ENCODE measurements at places on chromosomes 3 and 15.

- no peak for DNase-seq
Measured at GRCh38 chr3:172702256-172702655, 8.6 kb downstream of the NCEH1 start.

GRCh38 chr15:92033723-92034122 lies 180.2 kb downstream of the SLCO3A1 start:
- no peak for DNase-seq

- DNase-seq, result no peak
Measured at GRCh38 chr3:139629033-139629432, 48.7 kb downstream of the NMNAT3 start.

DNA sequence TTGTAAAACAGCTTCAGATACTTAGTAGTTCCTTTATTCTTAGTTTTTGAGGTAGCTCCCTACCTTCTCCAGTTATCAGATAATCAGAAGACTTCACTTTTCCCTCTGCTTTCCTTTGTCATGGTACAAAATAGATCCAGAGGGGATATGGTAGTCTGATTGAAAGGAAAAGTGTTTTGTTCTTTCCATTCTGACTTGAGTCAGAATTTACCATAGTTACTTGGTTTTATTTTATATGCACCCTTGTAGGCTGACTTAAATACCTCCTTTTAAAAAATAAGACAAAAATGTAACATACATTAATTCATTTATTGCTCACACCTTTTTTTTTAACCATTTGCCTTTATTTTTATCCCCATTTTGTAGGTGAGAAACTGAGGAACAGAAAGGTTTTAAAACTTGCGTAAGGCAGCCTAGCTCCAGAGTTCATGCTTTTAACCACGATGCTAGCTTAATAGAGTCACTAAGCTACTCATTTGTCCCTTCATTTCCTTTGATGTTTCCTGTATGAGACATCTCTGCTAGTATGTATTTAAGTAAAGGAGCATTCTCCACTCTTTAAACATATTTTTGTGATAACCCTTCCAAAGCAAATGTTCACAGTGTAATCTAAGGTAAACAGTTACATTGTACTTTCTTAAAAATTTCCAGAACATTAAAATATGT lies 187.5 kb downstream of the KLHL25 start:
- DNase-seq, result no peak

GRCh38 chr15:65902373-65902772 lies 33.1 kb downstream of the RAB11A start:
- no peak for DNase-seq

GRCh38 chr15:101406526-101407195 lies 82.8 kb downstream of the PCSK6 start:
- no peak for DNase-seq

DNA sequence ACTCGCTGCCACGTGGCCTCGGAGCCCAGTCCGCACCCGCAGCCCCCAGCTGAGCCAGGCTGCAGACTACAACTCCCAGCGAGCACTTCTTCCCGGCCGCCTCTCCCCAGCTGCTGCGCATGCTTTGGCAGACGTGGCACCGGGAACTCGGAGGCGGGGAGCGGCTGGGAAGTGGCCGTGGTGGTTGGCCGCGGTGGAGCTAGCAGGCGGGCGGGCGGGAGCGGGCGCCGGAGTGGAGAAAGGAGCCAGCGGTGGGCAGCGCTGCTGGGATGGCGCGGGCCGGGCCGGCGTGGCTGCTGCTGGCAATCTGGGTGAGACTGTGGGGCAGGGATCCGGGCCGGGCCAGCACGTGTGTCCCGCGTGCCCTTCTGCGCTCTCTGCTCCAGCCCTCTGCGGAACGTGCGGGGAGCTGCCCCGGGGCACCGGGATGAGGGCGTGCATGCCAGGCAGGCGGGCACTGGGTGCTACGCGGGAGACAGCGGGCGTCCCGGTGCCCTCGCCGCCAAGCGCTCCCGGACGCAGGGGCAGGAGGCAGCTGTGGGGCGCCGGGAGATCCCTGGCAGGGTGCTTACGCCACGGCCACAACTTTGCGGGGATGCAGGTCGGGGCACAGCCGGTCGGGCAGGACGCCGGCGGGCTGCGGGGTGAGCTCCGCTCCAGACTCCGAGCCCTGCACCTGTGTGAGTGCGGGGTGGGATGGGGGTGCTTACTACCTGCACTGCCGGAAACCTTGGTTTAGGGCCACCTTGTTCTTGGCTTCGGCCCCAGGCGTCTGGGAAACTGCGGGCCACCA lies at the start of gene PDIA5:
TSS of gene PDIA5 (plus strand) at position 130 of the 793 bp plus-strand sequence. CDS start at position 270, 140 bp downstream.
- DNase-seq, result peak; percentile 26

- no peak for DNase-seq
Measured at GRCh38 chr15:38274135-38274534, 21.5 kb downstream of the SPRED1 start.

DNA sequence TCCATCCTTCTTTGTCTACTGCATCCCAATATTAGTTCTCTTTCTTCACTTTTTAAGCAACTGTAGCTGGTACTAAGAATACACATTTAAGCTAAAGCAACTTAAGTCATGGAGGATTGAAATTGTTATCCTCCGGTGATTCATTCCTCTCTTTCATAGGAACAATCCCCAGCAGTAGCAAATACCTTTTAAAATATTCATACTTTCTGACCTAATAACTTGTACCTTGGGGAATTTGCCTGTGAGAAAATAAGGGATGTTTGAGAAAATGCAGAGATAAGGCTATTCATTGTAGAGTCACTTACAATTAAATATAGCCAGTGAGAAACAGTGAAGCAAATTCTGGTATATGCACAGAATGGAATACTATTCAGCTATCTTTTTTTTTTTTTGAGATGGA lies 66.0 kb downstream of the VPS13C start:
- DNase-seq, result no peak

DNA sequence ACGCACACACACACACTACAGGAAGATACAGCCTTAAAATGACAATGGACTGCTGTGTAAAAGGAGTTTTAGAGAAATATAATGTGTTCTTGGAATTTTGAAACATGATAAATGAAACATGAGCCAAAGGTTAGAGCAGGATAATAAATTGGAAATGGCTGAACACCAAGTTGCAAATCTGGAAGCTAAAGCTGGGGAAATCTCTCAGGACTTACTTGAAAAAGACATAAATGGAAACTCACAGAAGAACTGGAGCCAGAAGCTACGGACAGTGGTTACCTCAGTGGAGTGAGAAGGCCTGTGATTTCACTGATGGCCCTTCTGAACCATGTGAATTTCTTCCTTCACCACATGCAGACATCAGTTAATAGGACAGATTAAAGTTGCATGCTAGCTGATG lies 37.3 kb upstream of the ATP10A start:
- DNase-seq, result no peak

- no peak for DNase-seq
Measured at GRCh38 chr3:50317300-50317699, 5.2 kb downstream of the HYAL2 start.

- DNase-seq, result peak; percentile 45
Measured at GRCh38 chr3:52232279-52233107, 6.5 kb downstream of the TWF2 start.

All from activated CD4-positive, alpha-beta T cell treated with anti-CD3 and anti-CD28 coated beads, Interleukin-2, amount 50 U/mL, for 1 hour (primary cell).